Naive thymus-derived CD4-positive, alpha-beta T cell (primary cell): ENCODE measurements at places on chromosomes 1 and 21. TPM values are rescaled to one million over a fixed set of nuclear protein-coding genes. Genes with fewer than 3 reads are reported as not detected.
A peak's percentile ranks its signal among the peaks of the same experiment; 100 is the strongest.

The SAMSN1 gene
- 27.5 TPM for total RNA-seq

DNA sequence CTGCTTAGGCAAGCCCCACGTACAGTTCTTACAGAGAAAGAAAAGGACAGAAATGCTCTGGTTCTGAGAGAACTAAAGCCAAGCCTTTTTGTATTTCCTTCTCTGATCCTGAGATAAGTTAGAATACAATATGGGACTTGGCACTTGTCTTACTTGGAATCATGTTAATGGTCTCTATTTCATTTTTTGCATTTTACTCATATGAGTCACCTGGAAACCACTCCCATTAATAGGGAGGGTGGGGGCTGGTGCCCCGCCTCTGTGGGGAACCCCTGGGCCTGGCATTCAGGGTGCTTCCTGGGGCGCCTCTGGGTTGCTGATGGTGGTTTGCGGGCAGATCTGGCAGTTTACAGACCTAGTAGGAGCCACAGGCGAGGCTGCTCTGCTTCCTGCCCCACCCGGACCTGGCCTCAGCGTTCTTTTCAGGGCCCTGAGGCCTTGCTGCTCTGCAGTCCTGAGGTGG is 26.7 kb downstream of the TSPAN2 start:
- peak overlapping the region; percentile 84 for H3K27ac ChIP-seq
- no peaks in the 10 kb centered on the region for H3K36me3 ChIP-seq
- peak; percentile 97 for DNase-seq
- peak overlapping the region; percentile 36 for H3K4me3 ChIP-seq
- no peaks in the 10 kb centered on the region for H3K27me3 ChIP-seq

- no peak overlapping the region for H3K4me3 ChIP-seq
- peaks cover 15% of the 10 kb centered on the region for H3K4me1 ChIP-seq
- no peaks in the 10 kb centered on the region for H3K27me3 ChIP-seq
- no peaks in the 10 kb centered on the region for H3K36me3 ChIP-seq
These were observed 74.2 kb downstream of the CD34 start for GRCh38 chr1:207836591-207837347.

The KCNT2 gene
- not detected for total RNA-seq
